ENCODE measurements at places on chromosomes 11 and 22. TPM values are rescaled to one million over a fixed set of nuclear protein-coding genes. Genes with fewer than 3 reads are reported as not detected.

RHOG gene
- total RNA-seq, result 28.8 TPM

LRP5 gene
- total RNA-seq, result 41.9 TPM

RIMBP3C gene
- not detected for total RNA-seq

FBLN1 gene
- total RNA-seq, result 219 TPM

DNA sequence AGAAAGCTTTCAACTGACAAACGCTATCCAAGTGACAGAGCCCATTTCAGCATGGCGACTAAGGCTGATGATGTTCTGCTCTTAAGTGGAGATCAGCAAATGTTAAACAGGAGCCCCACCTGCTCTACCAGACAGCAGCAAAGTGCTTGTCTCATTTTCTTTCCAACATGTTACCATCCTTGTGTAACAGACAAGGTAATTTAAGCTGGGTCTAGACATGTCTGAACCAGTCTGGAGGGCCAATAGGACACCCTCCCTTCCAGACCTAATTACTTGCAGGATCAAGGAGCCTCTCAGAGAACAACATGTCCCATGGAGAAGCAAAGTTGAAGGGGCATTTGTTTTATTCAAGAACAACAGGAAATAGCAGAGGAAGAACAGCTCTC, 3.9 kb upstream of the LMO2 start:
- DNase-seq, result no peak

DNA sequence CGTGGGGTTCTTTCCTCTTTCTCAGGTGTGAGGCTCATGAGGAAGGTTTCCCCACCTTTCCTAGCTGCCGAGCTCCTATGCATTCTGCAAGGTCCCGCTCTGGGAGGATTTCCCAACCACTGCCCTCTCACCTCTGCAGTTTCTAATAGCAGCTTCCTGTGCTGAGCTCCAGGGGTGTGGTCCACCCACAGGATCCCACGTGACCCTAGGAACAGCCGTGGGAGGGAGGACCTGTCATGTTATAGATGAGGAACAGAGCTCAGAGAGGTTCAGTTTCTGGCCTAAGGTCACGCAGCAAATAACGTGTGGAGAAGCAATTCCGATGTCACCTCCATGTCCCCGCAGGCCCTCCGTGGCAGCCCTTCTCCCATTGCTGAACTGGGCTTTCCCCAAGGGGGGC, 38.5 kb downstream of the FLRT1 start:
- DNase-seq, result no peak
